Activated naive CD4-positive, alpha-beta T cell treated with Interleukin-2 at 50 U/mL for 16 hours (primary cell): ENCODE measurements at places on chromosomes 5 and 9.

GRCh38 chr9:121317737-121318630 is 50.0 kb downstream of the GSN start:
- DNase-seq: no peak

- DNase-seq: no peak
These were observed 5.2 kb downstream of the CEMIP2 start for GRCh38 chr9:71762900-71763653.

- DNase-seq: no peak
These were observed 15.1 kb downstream of the MACROH2A1 start for GRCh38 chr5:135383803-135384495.

GRCh38 chr9:115636596-115636995 is 517.0 kb upstream of the PAPPA start:
- no peak for DNase-seq

GRCh38 chr5:143714629-143715028 is 97.3 kb upstream of the HMHB1 start:
- no peak for DNase-seq

DNA sequence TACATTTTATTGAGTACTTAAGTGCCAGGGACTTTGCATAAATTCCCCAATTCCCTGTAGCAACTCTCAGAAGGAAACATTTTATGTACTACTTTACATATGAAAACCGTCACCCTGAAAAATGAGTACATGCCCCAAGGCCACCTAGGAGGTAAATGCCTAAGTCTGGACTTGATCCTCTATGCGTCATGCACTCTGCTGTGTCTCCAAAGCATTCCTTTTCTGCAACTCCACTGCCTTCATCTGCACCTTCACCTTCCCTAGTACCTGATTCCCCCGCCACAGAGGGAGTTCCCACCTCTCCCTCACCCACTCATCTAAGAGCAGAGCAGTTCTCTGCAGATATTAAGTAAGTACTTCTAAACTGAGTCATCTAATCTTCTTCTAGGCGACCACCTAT is 75.2 kb upstream of the HRH2 start:
- no peak for DNase-seq

DNA sequence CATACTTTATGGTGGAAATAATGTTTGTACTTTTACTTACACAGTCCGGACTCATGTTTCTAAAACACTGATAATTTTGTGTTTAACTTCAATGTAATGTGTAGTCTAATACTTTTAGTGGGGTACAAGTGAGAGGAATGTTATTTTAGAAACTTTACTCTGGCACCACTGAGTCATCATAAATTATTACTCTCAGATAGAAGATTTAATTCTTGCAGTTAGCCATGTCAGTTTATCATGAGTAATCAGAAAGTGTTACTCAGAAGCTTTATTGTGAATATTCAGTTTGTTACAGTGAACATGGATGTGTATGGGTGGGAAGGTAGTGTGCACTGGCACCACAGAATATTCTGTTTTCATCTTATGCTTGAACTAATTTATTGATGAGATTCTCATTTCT is 20.0 kb downstream of the OGN start:
- DNase-seq: no peak

DNA sequence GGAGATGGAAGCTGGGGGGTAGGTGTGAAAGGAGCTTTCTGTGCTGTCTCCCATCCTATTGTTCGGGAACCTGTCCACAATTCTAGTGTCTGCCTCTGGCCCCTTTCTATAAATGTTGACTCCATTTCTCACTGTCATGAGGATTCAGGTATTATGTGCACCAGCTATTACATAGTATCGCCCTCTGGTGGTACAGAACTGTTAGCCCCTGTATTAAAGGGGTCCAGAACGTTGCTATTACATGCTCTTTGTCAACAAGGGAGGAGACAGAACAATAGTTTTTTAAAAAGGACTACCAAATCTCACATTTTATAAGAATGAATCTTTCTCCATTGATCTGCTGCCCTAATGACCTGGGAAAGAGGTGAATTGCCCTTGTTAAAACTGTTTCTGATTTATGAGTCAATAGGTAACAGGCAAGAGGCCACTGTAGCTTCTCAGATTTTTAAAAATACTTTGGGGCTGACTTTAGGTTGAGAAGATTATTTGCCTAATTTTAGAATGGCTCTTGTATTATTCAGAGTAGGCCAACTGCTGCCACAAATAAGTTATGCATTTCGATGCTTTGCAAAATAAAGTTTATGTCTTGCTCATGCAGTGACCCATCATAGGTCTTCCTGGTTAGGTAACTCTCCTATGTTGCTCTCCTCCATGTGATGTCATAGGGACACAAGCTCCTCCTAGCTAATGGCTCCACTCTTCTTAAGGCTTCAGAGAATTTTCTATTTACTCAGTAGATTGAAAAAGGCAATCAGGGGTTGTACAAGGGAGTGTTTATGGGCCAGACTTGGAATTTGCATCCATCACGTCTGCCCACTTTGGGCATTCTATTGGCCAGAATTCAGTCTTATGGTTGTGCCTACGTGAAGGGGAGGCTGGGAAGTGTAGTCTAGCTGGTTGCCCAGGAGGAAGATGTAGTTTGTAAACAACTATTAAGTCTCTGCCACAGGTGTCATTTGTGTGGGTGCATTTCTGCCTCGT is 20.8 kb downstream of the DCANP1 start:
- DNase-seq: no peak

DNA sequence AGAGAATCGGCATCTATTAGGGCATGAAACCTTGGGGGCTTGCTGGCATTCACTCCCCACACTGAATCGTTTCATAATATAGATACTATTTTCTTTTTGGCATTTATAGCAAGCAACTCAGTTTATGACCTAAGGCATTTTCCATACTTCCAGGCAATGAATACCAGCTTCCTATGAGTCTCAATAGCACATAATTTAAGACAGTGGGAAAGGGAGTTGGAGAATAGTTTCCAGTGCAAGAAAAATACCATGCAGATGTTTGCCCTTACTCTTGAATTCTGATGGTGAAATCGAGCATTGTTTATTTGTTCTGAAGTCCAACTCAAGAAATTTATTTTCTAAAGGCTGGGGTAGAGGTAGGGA is 175.8 kb upstream of the KLF9 start:
- DNase-seq: no peak

- DNase-seq: no peak
These were observed 829.5 kb upstream of the ACO1 start for GRCh38 chr9:31554941-31555340.

- no peak for DNase-seq
These were observed 75.5 kb downstream of the FGF1 start for GRCh38 chr5:142610176-142611001.

DNA sequence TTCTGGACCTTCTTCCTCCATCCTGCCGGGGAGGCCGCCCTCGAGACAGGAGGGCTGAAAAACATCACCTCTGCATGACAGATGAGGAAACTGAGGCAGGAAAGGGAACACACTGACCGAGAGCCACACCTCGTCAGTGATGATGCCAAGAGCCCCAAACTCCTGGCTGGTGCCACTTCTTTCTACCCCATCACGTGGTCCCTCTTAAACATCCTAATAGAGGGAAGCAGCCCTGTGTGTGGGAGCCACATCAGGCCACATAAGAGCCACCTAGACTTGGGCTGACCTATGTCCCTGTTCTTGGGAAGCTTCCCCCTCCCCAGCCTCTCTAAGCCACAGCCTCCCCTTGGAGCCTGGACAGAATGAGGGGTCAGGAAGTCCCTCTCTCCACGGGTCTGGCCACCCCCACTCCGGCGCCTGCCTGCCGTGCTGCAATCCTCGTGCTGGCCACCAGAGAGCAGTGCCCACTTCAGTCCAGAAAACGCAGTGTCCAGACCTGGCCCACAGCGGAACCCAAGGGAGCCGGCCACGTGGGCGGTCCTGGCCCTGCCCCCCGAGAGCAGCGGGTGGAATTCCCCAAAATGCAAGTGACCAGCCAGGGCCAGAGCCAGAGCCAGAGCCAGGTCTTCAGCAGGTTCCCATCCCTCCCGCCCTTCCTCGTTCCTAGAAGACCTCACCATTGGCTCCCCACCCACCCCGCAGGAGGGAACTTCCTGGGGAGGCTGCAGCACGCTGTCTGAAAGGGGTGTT is 54.7 kb upstream of the SARDH start:
- DNase-seq: peak; percentile 50

GRCh38 chr9:7935681-7936080 is 136.1 kb upstream of the DMAC1 start:
- DNase-seq: no peak

- no peak for DNase-seq
These were observed 137.0 kb upstream of the LRRTM2 start for GRCh38 chr5:139012176-139012575.

DNA sequence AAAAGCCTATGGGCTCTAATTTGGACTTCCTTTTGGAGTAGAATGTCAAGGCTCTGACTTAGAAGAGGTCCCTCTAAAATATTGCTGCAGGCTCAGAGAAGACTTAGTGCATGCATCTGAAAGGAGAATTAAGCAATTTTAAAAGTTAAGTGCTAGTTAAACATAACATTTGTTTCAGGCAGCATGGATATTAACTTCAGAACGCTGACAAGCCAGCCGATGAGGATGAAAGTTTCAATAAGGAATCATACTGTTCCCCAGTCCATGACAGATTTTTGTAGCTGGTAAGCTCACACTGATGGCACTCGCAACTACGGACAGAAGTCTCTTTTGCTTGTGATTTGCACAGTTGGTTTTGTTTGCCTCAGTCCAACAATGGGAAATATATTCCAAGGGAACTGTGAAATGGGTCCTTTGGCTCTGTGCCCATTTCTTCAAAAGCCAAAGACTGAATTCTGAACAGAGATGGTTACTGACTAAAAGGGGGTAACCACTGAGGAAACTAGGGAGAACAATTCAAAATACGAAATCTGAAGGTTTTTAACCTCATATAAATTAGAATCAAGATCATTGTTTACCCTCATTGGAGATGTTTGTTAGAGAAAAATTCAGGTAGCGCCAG is 47.6 kb downstream of the DCP2 start:
- DNase-seq: no peak

DNA sequence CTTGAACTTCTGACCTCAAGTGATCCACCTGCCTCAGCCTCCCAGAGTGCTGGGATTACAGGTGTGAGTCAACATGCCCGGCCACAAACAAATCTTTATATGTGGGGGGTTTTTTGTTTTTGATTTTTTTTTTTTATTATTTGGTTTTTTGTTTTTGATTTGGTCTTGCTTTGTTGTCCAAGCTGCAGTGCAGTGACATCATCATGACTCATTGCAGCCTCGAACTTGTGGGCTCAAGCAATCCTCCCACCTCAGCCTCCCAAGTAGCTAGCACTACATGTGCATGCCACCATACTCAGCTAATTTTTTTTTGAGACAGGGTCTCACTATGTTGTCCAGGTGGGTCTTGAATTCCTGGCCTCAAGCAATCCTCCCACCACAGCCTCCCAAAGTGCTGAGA is 42.4 kb downstream of the ALDH7A1 start:
- DNase-seq: no peak

- no peak for DNase-seq
These were observed 355.6 kb upstream of the DAB2 start for GRCh38 chr5:39780347-39780746.

GRCh38 chr5:153256-153655 is 38.0 kb upstream of the LRRC14B start:
- no peak for DNase-seq

GRCh38 chr9:107119735-107120134 is 163.3 kb upstream of the RAD23B start:
- no peak for DNase-seq

DNA sequence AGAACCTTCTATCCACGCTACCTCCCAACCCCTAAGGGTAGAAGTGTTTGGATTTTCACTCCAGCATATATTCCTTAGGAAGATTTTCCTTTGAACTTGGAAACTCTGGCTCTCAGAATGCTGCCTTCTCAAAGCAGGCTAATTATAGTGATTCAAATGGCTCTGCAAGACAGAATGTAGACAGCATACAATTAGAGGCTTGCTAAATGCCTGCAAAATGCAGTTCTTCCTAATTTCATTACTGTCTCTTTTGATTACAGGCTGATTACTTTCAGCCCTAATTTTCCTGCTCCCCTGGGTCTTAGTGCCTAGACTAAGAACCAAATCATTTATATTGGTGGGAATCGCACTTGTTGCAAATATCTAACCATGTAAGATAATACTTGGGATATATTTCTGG is 50.8 kb downstream of the ANKDD1B start:
- no peak for DNase-seq

GRCh38 chr5:39132792-39133191 is 58.6 kb upstream of the RICTOR start:
- no peak for DNase-seq

DNA sequence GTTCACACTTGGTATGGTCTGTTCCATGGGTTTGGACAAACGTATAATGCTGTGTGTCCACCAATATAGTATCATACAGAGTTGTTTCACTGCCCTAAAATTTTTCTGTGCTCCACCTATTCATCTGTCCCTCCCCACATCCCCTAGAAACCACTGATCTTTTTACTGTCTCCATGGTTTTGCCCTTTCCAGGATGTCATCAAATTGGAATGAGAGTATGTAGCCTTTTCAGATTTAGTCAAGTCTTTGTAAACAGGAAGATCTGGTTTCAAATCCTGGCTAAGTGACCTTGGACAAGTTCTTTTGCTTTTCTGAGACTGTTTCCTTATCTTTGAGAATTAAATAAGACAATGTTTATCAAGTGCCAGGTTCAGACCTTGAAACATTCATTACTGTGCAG is 13.2 kb upstream of the LVRN start:
- DNase-seq: no peak

DNA sequence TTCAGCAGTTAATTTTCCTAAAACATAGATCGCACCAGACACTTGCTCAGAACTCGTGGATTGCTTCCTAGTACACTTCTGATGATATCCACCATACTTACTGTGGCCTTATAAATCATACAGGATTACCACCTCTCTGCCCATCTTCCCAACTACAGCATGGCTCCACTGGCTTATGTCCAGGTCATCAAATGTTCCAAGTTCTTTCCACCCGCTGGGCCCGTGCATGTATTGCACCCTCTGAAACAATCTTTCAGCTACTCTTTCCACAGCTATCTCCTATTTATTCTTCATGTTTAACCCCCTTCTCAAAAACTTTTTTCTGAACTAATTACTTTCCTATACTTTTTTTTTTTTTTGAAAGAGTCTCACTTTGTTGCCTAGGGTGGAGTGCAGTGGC is 18.5 kb downstream of the FBXW2 start:
- DNase-seq: no peak

GRCh38 chr5:369151-369868 is 47.8 kb downstream of the AHRR start:
- no peak for DNase-seq

- no peak for DNase-seq
These were observed 113.0 kb downstream of the RPS23 start for GRCh38 chr5:82164977-82165713.

GRCh38 chr9:33719581-33720374 is 75.6 kb upstream of the PRSS3 start:
- DNase-seq: peak; percentile 34

DNA sequence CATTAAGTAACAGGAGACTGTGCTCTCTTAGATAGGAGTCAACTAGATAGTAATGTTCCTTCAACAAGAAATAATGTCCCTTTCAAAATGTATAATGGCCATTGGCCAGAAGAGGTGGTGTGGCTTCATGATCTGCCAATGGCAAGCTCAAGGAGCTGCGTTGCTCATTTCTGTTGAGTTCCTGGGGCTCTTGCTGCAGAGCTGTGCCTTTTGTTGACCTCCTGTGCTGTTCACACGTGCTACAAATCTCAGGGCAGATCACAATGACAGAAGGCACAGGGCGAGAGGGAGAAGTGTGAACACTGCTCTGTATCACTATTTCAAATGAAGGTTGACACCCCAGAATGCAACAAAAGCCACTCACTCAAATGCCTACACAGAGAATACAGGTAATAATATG is 16.0 kb upstream of the TBC1D2 start:
- DNase-seq: no peak
